ENCODE measurements at places on chromosomes 5 and 9. TPM values are rescaled to one million over a fixed set of nuclear protein-coding genes. Genes with fewer than 3 reads are reported as not detected.

PRDM9 gene
- not detected for total RNA-seq

SKP2 gene
- total RNA-seq = 35.2 TPM

LCN9 gene
- not detected for total RNA-seq

TAF11L4 gene
- total RNA-seq = not detected

ADAMTS19 gene
- not detected for total RNA-seq

MYORG gene
- total RNA-seq = 1.2 TPM

CCNJL gene
- total RNA-seq = not detected

MFAP3 gene
- total RNA-seq = 30.4 TPM

MACIR gene
- 6.4 TPM for total RNA-seq

GRXCR2 gene
- total RNA-seq = not detected

DDX4 gene
- 0.83 TPM for total RNA-seq

UNC13B gene
- 0.47 TPM for total RNA-seq

DNAI1 gene
- total RNA-seq = not detected

CNTNAP3B gene
- not detected for total RNA-seq

F12 gene
- total RNA-seq = 0.22 TPM

TMEM252 gene
- not detected for total RNA-seq

EPB41L4A gene
- 1.4 TPM for total RNA-seq

KLHL9 gene
- 16.6 TPM for total RNA-seq

PCDHGA3 gene
- total RNA-seq = 0.34 TPM

RNF180 gene
- total RNA-seq = not detected

SLCO4C1 gene
- 0.95 TPM for total RNA-seq

LRRC70 gene
- 0.63 TPM for total RNA-seq

TLX3 gene
- not detected for total RNA-seq

GDF9 gene
- 0.22 TPM for total RNA-seq

MYMK gene
- total RNA-seq = not detected

LIFR gene
- total RNA-seq = not detected

ASTN2 gene
- total RNA-seq = 5.8 TPM

CXCL14 gene
- not detected for total RNA-seq

PCDHGA11 gene
- 0.32 TPM for total RNA-seq

TOR2A gene
- total RNA-seq = 17.9 TPM

DNAH5 gene
- not detected for total RNA-seq

IFNA16 gene
- not detected for total RNA-seq

SOWAHA gene
- total RNA-seq = 0.51 TPM

TRIM36 gene
- 0.39 TPM for total RNA-seq

EXOC3 gene
- 89.9 TPM for total RNA-seq

NEURL1B gene
- 1.3 TPM for total RNA-seq

DMRTA1 gene
- total RNA-seq = not detected

PIP5KL1 gene
- 1.8 TPM for total RNA-seq

PCDHAC1 gene
- total RNA-seq = not detected

NR6A1 gene
- 0.81 TPM for total RNA-seq

PAPPA gene
- not detected for total RNA-seq

CTXN3 gene
- not detected for total RNA-seq

ASS1 gene
- 8.0 TPM for total RNA-seq

KCNIP1 gene
- not detected for total RNA-seq

GRIN1 gene
- total RNA-seq = 0.15 TPM

PCDHA6 gene
- not detected for total RNA-seq

OBP2B gene
- not detected for total RNA-seq

Data from T-helper 1 cell treated with Interleukin-12 subunit alpha and Interleukin-12 subunit beta and Interleukin-4 antibody, amounts not matched to agents 30 ng/mL and 1 ng/mL, for 36 hours (primary cell).